NCI-H1436 (cell line): ENCODE measurements at places on chromosomes 12 and 14.

DNA sequence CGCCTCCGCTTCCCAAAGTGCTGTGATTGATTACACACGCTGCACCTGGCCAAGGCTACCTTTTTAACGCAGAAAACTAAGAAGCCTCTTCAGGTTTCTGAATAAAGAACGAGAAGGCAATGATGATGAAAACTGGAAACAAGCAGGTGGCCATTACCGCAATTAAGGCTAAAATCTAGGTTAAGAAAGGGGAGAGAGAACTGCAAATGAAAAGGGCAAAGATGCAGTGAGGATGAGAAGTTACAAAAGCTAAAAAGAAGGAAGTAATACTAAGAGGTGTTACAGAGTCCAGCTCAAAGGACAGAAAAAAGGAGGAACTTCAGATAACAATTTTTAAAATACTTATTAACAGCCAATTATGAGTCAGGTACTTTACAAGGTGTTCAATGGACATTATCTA lies 79.7 kb downstream of the DUSP16 start:
- DNase-seq: no peak

DNA sequence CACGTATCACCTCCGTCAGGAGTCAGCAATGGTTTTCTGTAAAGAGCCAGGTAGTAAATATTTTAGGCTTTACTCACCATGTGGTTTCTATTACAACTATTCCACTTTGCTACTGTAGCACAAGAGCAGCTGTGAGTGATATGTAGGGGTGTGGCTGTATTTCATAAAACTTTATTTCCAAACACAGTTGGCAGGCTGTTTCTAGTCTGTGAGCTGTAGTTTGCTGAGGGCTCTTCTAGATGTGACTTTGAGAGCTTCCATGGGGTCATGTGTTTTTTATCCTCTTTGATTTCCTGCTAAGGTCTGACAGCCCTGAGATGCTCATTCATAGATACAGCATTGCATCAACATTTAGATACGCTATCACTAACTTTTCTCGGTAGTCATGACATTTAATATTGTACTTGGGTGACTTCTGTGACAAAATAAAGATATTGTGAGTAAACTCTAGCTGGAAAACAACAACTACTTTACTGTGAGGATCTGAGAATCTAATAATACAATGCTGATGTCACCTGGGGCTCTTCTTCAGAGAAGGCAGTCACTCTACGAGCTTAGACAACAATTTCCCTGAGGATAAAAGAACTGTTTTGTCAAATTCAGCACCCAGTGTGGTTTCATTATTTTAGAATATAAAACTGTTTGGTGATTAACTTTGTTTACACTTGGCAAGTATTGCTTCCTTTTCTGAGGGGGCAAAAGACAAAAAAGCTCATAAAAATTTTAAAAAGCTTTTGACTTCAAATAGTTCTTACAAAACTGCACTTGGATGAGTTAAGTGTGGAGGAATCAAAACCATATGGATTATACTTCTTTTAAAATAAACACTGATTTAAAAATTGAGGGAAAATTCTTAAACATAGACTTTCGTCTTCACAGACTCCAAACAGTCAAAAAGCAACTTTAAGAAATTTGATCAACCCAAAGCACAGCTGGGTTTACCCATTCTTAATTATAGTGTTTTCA lies 231.2 kb upstream of the DCN start:
- no peak for DNase-seq

DNA sequence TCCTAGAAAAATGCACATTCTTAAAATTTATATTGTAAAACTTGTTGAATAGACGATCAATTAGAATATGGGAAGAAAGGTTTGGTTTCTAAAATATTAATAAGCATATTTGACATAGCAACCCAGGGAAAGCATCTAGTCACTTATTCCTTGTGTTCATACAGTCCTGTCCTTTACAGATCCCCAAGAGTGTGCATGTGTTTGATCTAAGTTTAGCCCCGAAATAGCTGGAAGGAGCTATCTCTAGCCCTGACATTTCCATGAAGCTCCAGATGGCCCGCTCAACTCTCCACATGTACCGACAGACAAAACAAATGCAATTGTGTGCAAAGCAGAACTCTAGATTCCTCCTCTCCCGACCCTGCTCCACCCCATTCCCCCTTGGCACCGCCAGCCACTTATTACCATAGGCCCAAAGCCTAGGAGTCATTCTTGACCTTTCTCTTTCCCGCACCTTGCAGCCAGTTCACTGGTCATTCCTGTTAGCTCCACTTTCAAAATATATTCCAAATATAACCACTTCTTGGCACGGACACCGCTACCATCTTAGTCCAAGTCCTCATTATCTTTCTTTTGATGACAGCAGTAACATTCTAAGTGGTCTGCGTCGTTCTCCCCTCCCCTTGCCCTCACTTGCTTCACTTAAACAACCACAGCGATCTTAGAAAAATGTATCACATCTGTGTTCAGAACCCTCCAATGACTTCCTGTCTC lies 45.4 kb upstream of the GZMB start:
- no peak for DNase-seq

- no peak for DNase-seq
These were observed 57.6 kb downstream of the ACADS start for GRCh38 chr12:120783197-120783596.

- DNase-seq: no peak
These were observed 780.5 kb downstream of the NRXN3 start for GRCh38 chr14:78950649-78951048.

DNA sequence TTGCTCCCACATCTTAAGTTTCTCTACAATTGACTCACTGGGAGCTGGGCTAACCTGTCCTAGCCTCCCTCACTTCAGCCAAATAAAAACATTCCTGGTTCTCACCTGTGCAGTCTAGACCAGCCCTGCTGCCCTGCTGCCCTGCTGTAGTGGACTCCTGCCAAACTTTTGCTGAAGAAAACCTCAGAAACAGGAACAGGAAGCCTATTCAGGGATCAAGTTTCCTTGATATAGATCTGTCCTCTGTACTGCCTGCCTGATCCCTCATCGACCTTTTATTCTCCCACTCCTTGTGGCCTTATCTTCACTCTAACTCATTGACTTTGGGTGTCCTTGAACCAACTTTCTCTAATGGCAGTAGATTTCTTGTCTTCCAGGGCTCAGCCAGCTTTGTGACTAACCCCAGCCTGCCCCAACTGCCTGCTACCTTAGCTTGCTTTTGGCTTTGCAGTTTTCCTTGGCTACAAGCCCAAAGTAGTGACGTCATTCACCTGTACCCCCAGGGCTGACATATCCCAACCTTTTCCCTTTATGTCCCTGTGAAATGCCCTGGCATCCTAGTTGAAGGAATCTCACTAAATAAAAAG lies 234.8 kb downstream of the DUSP6 start:
- DNase-seq: no peak
